ENCODE measurements at places on chromosomes 3 and 15.

GRCh38 chr3:19190126-19190525 is 41.8 kb downstream of the KCNH8 start:
- DNase-seq: no peak

- DNase-seq: no peak
Measured at GRCh38 chr15:51108933-51109550, 14.3 kb upstream of the TNFAIP8L3 start.

- no peak for DNase-seq
Measured at GRCh38 chr3:182133752-182134151, 422.0 kb downstream of the SOX2 start.

DNA sequence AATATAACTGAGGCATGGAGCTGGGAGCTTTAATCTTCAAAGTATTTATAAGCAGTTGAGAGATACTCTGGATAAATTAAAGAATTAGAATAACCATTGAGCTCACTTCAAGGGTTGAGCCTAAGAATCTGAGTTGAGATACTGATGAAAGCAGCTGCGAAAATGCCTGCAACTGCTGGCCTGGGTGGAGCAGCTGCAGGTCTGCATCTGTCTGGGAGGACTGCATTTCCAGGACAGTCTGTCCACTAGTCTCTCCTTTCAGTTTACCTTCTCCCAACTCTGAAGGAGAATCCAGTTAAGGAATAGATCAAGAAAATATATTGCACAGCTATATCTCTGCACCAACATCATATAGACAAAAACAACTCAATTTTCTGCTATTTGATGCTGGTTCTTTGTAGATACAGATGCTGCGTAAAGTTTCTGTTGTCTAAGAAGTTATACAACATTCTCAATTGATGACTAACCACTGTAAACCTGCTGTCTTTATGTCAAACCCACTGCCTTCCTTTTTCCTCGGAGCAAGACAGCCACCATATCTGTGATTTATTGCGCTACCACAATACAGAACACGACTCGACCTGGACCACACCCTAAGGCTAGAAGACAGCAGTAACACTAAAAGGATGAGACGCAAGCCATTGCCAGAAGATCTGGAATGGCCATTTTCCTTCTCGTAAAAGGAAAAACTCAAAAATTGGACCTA is 245.1 kb downstream of the MAGI1 start:
- no peak for DNase-seq

DNA sequence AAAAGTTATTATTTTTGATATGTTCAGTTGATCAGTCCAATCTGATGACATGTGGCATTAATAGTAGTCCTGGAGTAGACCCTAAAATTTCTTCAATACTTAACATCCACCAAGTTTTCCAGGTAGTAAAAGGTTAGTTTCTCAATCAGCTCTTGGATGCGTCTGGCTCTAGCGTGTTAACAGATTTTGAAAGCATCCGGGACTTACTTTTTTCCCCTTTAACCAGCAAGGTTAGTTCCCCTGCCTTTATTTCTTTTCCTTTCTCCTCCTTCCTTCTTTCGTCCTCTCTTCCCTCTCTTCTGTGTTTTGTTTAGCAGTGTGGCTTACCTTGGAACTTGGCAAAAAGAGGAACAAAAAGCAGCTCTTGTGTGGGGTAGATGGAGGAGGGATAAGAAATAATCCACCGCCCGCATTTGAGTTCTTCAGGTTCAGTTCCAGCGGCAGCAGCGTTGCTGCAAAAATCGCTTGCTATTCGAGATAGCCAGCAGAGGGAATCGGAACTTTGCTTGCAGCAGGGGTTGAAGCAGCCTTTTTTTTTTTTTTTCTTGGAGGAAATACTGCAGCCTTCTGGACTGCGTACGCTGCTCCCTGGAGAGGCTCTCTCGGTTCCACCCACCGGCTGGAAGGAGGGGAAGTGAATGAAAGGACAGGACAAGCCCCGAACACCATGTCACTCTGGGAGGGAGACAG is at the start of gene RBMS3:
RBMS3 (plus strand) TSS at position 668 of the 690 bp plus-strand sequence.
- DNase-seq: no peak

GRCh38 chr15:76470691-76471090 is 134.1 kb downstream of the ISL2 start:
- DNase-seq: no peak

DNA sequence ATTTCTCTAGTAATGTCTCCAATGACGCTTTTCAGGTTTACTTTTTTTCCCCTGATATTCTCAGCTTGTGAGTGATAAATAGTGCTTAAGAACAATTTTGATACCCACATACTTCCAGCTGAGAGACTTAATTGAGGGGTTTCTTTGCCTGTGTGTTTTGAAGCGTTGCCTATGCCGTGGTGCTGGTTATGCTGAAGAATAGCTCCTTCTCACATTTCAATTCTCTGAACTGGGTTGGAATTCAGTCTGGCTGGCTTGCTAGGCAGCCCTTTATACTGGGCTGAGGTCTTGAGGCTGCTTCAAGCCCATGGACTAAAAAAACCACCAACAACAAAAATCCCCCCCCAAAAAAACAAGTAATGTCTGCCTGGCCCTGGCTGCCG is 87.4 kb downstream of the CHST2 start:
- DNase-seq: no peak

DNA sequence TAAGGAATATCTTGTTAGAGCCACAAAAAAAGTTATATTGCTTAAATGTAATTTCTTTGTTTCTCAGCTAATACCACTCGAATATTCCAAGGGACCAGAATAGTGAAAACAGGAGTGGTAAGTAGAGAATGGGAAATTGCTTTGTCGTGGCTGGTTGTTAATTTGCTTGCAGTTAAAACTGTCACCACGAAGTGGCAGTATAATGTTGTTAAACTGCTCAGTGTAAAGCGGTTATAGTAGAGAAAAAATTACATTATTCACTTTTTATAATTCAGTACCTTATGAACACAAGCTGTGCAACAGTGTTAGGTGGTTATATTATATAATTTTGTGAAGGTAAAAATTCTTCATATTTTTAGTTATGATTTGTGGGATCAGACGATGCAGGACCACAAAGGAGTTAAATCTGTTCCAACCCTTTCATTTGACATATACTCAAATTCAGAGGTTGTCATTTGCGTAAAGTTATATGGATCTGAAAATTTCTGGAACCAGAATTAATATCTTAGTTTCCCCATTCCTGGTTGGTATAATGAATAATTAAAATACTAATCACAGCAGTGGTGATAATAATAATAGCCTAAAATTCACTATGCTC is 171.8 kb downstream of the FEZF2 start:
- DNase-seq: no peak

DNA sequence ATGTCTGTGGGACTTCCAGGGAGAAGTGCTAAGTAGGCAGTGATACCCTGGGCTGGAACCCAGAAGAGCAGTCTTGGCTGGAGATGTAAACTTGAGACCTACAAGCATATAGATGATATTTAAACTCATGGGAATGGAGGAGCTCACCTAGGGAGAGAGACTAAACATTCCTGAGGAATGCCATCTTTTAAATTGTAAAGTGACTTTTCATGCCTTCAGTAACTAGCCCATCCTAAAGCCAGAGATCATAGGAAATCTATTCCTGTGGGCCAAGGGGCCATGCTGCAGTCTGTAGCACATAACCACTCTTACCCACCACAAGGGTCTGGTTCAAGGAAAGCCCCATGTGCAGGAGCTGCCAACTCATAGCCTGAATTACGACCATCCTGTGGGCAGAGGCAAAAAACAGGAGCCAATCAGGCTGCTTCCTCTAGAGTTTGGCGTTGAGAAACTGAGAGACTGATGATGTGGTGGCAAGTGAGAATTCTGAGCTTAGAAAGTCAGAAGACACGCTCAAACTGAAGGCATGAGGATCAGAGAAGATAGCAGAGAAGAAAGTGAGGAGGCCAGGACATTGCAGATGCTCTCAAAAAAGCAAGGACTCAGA is 37.5 kb downstream of the CTDSPL start:
- DNase-seq: no peak

GRCh38 chr15:64938192-64938591 is 26.5 kb downstream of the ANKDD1A start:
- no peak for DNase-seq
